Cerebellar nuclear complex (tissue), 1 donor: ENCODE measurements at places on chromosomes 4 and X.

GRCh38 chr4:72987741-72988729 is 81.5 kb downstream of the COX18 start:
- no peak for DNase-seq

DNA sequence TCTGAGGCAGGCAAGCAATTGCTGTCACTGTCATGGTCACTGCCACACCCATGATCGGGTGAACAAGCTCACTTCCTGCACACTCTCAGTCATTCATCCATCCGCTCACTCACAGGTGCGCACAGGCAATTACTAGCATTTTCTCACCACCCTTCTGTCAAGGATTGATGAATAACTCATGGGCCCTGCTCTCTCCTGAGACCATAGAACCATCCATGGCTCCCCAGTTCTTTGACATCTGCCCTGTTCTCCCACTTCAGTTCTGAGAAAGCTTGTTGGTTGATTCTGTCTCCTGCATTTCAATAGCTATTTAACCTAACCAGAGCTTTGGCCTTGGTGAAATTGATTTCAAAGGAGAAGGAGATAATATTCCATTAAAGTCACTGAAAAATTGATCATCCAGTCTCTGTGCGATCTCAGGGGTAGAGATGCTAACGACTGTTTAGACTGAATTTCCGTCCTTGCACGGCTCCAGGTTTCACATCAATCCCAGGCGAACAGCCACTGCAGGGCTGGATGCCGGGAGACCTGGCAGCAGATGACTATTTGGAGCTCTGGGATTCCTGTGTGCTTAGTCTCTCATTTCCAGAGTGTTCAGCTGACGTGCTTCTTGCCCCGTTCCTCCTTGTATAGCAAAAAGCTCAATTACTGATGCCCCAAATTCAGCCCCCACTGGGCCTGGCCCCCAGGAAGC is 36.9 kb upstream of the ADRA2C start:
- no peak for DNase-seq

GRCh38 chr4:73945140-73945539 is 36.7 kb downstream of the PF4 start:
- DNase-seq: no peak

DNA sequence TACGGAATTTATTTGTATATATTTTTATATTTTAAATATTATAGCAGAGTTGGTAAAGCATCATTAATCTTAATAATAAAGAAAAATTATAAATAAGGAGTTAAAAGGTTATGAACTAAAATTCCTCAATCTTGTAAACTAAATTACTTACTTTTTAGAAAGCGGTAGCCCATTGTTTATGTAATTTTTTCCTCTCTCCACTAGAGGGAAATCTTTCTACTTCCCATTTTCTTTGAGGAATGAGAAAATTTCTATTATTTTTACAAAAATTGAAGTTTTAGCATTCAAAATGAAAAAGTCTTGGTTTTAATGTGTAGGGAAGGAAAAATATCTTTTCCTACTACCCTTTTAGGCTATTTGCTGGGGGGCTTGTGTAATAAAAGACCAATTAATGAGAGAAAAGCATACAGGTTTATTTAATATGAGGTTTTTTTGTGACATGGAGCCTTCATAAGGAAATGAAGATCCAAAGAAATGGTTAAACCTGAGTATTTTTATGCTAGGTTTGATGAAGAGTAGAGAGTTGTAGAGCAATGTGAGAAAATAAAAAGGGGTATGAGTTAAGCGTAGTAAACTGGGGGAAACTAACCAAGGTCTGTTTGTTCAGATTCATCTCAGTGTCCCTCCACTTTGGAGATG is 68.7 kb upstream of the ADAD1 start:
- no peak for DNase-seq

DNA sequence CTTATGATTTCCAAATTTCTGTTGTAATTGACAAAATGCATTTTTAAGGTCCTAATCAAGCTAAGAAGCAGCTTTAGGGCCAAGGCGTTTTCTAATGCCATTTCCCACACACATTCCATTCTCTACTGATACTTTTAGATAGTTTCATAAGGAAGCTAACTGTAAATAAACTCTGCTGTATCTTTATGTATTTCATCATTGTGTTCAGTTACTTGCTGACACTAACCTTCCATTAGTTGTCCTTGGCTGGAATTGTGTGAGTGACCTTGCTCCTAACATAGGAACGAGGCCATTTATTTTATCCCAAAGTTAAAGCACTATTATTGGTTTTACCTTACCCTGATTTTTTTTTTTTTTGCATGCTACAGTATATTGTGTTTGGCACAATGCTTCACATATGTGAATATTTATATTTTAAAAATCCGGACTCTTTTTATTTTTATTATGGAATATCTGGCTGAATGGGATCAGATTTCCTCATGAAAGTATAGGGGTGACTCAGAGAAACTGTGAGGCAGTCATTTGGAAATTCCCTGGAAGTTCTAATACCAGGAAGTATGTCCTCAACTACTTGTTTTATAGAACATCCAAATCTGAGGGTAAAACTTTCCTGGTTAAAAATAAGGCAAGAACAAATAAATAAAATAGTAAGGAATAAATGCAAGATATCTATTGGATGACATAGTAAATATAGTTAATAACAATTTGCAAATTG is 62.7 kb upstream of the SORBS2 start:
- no peak for DNase-seq

GRCh38 chr4:172486531-172486930 is 673.3 kb downstream of the GALNTL6 start:
- DNase-seq: no peak

DNA sequence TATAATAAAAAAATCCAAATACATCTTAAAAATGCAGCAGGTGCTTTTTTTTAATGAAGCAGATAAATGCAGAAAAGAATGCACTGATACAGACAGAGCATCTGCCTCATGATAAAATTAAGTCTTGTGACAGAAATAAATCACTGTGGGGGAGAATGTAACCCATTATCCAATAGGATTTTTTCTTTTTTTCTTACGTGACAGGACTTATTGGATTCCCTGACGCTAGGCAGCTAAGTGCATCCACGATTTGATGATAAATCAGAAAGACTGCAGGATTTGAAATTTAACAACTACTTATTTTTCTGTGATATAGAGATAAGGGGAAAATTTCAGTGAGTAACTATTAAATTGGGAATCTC is 110.6 kb upstream of the PPARGC1A start:
- DNase-seq: no peak

- no peak for DNase-seq
Observed at GRCh38 chr4:35511851-35512250, 732.5 kb downstream of the ARAP2 start.

DNA sequence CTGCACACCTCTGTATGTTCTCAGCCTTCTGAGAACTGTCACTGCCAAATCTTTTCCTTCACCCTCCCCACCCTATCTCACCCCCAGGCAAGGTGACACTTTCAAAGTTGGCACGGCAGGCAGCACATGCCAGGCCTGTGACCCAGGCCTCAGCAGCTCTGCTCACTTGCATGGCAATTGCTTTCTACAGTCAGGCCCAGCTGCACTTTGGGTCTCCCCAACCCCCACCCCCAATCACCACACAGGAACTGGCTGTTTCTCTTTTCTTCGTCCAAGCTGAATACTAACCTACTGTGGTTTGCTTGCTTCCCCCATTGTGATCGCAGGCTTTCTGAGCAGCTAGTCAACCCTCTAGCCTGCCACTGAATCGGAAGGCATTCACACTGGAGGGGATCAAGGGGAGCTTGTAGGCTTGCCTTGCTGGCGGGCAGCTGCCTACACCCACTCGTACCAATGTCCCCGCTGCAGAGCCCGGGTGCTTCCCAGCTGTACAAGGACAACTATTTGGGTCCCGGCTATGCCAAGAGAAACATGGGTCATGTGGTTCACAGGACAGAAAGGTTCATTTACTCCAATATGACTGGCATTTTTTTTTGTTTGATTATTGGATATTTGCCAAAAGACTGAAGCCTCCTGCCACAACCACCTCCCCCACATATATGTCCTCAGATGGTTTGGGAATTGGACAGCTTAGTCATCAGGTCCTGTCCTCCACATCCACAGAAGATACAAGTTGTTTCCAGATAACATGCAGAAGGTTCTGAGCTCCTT is 28.1 kb downstream of the SLC25A43 start:
- DNase-seq: no peak

DNA sequence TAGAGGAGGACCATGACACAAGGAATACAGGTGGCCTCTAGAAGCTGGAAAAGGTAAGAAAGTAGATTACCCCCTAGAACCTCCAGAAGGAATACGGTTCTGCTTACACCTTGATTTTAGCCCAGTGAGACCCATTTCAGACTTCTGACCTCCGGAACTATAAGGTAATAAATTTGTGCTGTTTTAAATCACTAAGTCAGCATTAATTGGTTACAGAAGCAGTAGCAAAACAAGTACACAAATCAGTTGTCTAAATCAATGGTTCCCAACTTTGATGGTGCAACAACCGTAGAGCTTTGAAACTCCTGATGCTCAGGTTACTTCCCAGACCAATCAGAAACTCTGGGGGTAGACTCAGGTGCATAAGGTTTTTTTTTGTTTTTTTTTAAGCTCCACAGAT is 113.6 kb downstream of the RTL9 start:
- DNase-seq: no peak

GRCh38 chr4:101205916-101206315 is 141.4 kb downstream of the PPP3CA start:
- no peak for DNase-seq

DNA sequence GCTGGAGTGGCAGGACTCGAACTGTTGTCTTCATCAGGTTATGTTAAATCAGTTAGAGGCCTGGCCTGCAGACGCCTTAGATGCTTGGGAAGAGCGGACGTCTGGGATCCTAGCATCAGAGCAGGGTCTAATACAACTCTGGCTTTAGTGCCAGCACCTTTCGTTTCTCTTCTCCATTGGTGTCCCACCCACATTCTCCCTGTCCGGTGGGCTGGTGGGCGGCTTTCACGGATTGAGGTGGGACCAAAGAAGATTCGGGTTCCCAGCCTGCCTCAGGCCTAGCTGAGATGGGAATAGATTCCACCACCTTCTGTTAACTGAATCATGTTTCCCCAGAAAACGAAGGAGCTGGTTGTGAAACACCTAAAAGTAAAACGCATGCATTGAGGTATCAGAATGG is 939 bp downstream of the PDK3 start:
- no peak for DNase-seq

DNA sequence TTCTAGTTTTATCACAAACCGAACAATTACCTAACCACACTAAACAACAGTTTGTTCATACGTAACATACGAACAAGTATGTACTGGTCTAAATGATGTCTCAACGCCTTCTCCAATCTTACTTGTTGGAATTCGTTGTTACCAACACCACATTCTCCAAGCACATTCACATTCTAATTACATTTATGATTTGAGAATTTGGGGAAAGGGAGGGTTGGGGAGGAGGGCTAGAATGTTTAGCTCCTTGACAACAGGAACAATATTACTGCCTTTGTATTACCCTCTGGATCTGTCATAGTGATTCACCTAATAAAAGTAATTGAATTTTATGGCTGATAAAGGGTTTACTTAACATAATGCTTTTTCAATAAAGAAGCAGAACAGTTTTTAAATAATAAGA is 24.4 kb downstream of the LCORL start:
- DNase-seq: no peak

DNA sequence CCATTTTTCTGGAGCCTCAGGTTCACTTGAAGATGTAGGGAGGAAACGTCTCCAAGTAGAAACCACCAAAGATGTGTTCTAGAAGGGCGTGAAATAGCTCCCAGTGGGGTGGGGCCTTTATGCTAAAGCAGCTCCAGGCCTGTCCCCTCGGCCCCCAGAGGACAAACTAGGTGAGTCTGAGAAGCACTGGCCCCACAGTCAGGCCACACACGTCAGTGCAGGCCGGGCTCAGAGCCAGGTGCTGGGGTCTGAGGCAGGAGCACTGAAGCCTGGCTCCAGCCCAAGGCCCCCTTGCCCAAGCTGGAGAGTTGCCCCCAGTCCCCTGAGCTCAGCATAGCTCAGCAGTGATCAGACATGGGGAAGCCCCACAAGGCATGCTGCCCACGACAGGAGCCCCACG is 95.4 kb upstream of the PSAPL1 start:
- DNase-seq: no peak

GRCh38 chr4:96775501-96775900 is 935.6 kb downstream of the PDHA2 start:
- no peak for DNase-seq

GRCh38 chr4:73750730-73751129 is 10.4 kb downstream of the CXCL8 start:
- no peak for DNase-seq
